Sigmoid colon (tissue), 7 donors: ENCODE measurements at places on chromosomes 5 and 9. TPM values are rescaled to one million over a fixed set of nuclear protein-coding genes. Genes with fewer than 3 reads are reported as not detected.
A peak's percentile ranks its signal among the peaks of the same experiment; 100 is the strongest.

DNA sequence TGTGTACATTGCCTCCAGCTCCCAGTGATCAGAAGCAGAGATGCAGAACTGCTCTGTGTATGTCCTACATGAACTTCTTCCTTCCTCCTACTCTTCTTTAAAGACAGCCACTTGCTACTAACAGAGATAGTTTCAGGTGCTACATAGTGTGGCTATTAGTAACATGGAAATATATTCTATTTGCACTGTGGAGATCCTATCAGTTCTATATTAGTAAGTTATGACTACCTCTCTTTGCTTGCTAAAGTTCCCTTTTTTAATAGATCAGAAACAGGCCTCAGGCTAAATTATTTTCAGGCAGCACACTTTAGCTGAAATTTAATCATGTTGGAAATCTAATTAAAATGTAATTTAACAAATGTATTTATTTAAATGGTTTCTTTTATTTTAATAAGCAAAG lies 64.4 kb upstream of the TNFSF8 start:
- no peak overlapping the region for H3K27ac ChIP-seq
- H3K36me3 ChIP-seq = no peaks in the 10 kb centered on the region
- no peaks in the 10 kb centered on the region for H3K4me1 ChIP-seq
- no peaks in the 10 kb centered on the region for H3K27me3 ChIP-seq

DNA sequence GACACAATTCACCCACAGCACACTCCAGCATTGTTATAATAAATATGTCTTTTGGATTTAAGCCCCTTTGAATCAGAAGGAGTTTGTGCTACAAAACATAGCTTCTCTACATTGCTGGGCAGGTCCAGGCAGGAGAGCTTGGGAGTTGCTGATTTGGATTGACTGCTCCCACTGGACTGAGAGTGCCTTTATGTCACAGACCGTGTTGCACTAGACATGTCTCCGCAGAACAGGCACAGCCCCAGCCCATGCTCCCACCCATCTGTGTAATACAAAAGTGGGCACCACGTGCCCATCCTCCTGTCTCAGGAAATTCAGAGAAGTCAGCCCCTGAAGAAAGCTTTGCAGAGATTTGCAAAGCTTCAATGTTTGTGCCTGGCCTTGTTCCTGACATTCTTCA lies 117.1 kb downstream of the MED10 start:
- H3K36me3 ChIP-seq = no peaks in the 10 kb centered on the region
- no peaks in the 10 kb centered on the region for H3K27me3 ChIP-seq
- H3K4me3 ChIP-seq = no peak overlapping the region
- peaks cover 16% of the 10 kb centered on the region for H3K4me1 ChIP-seq

DNA sequence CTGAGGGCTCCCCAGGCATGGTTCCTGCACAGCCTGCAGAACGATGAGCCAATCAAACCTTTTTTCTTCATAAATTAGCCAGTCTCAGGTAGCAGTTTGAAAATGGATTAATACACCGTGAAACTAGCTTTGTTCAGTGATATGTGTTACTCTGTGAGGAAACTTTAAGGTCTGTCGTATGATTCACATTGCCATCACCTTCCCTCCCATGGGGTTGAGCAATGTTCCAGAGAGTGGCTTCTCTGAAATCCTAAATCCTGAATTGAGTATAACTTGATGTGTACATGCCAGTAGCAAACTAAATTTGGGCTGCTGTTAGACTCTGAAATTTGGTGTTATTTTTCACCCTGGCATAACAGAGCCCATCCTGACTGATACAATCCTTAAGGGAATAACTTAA lies 866.4 kb upstream of the C9orf72 start:
- DNase-seq = no peak
- no peaks in the 10 kb centered on the region for H3K36me3 ChIP-seq
- H3K4me3 ChIP-seq = no peak overlapping the region
- no peaks in the 10 kb centered on the region for H3K4me1 ChIP-seq
- H3K27me3 ChIP-seq = no peaks in the 10 kb centered on the region

DNA sequence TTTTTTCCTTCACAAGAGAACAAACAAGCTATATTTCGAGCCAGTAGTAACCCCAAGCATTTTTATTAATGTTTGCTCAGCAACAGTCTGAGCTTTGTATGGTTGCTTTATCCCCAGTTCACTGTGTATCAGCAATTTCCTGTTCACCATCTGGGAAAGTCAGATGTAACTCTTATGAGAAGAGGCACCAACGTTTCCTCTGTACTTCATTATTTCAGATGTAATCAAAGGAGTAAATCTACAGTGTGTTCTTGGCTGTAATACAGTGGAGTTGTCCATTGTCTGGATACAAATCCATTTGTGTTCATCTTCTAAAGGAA lies 340.2 kb downstream of the ARRDC3 start:
- no peaks in the 10 kb centered on the region for H3K36me3 ChIP-seq
- no peak overlapping the region for H3K27ac ChIP-seq
- no peaks in the 10 kb centered on the region for H3K27me3 ChIP-seq
- no peaks in the 10 kb centered on the region for H3K4me1 ChIP-seq
- no peak overlapping the region for H3K4me3 ChIP-seq

GRCh38 chr5:111116550-111116949 lies 24.4 kb downstream of the WDR36 start:
- DNase-seq = no peak
- no peak overlapping the region for H3K27ac ChIP-seq
- H3K27me3 ChIP-seq = no peaks in the 10 kb centered on the region
- H3K4me3 ChIP-seq = no peak overlapping the region

DNA sequence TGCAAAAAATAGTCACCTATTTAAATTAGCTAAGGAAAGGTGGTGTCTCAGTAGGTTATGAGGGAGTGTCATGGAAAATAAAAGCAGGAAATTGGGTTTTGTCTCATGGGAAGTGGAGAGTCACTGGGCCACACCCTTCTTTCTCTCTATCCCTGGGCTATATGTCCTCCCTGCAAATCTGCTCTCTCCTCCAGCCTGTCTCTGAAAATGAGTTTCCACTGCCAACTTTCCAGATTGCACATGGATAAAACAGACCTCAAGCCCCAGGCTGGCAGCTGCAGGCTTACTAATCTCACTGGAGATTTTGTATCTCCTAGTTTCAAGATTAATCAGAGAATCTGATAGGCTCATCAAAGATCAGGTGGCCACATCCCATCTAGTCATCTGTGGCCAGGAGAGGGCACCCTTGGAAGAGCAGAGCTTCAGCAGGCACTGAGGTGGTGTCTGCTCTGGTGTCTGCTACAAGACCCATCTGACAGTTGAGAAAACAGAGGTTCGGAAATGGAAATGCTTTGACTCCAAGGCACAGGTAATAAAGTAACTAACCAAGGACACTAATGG lies 178.9 kb downstream of the MSX2 start:
- H3K4me1 ChIP-seq = no peaks in the 10 kb centered on the region
- H3K27me3 ChIP-seq = peaks cover 6% of the 10 kb centered on the region
- no peak overlapping the region for H3K4me3 ChIP-seq
- H3K27ac ChIP-seq = no peak overlapping the region
- H3K36me3 ChIP-seq = no peaks in the 10 kb centered on the region
- DNase-seq = no peak

- no peak overlapping the region for H3K27ac ChIP-seq
- no peak overlapping the region for H3K4me3 ChIP-seq
- DNase-seq = no peak
- no peaks in the 10 kb centered on the region for H3K4me1 ChIP-seq
- no peaks in the 10 kb centered on the region for H3K36me3 ChIP-seq
- no peaks in the 10 kb centered on the region for H3K27me3 ChIP-seq
These were observed 202.7 kb downstream of the SEMA6A start for GRCh38 chr5:116371935-116372334.

GRCh38 chr9:134533850-134534588 lies 107.6 kb upstream of the COL5A1 start:
- H3K4me1 ChIP-seq = peaks cover 34% of the 10 kb centered on the region
- peak; percentile 62 for DNase-seq
- H3K36me3 ChIP-seq = no peaks in the 10 kb centered on the region
- no peak overlapping the region for H3K4me3 ChIP-seq

DNA sequence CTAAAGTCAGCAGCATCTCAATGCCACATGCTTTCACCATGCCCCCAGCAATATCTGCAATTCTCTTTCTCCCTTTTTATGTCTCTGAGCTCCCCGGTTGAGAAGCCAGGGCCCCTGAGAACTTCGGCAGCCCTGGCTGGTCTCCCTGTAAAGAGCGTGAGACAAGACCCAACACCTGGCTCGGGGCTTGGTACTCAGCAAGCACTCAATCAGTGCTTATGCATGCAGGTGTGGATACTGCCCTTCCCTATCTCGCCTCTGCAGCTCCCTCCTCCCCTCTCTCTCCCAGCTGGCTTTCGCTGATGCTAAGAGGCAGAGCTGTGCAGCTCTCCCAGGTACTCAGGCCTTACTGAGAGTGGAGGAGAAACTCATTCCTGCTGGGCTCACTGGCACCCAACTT lies 41.7 kb upstream of the AKNA start:
- no peaks in the 10 kb centered on the region for H3K36me3 ChIP-seq
- H3K4me3 ChIP-seq = no peak overlapping the region
- no peaks in the 10 kb centered on the region for H3K4me1 ChIP-seq
- peak; percentile 43 for DNase-seq

DNA sequence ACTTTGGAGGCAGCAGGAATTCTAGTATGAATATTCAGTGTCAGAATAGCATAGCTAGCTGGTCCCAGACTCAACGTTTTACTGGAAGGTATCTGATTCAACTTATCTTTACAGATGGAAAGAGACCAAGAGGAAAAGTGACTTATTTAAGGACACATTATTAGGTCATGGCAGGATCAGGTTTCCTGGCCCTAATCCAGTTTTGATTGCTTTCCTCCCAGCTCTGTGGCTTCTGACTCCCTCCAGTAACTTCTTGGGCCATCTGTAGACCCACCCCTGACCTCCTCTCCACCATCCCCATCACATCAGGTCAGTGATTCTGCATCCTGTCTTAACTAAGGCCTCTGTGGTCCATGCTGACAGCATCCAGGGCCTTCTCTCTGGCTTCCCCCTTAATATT lies 38.4 kb downstream of the SH3TC2 start:
- H3K27me3 ChIP-seq = no peaks in the 10 kb centered on the region
- no peaks in the 10 kb centered on the region for H3K36me3 ChIP-seq
- DNase-seq = no peak

GRCh38 chr5:148248894-148249293 lies 10.6 kb downstream of the MARCOL start:
- no peak overlapping the region for H3K27ac ChIP-seq
- no peaks in the 10 kb centered on the region for H3K4me1 ChIP-seq
- H3K36me3 ChIP-seq = no peaks in the 10 kb centered on the region
- no peak overlapping the region for H3K4me3 ChIP-seq

DNA sequence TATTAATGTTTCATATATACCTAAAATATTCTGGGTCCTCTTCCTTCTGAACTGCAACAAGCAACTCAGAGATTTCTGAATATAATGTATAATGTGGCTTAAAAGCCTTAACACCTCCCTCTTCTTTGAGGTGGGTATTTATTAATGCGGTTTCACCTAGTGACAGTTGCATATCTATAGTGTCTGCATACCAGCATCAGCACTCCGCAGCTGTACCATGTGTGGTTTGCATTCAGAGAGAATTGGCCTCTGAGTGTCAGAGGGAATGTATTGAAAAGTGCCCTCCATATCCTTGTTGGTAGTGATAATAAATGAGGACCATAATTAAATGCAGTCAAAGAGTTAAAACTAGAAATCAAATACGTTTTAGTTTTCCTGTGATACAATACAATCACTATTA lies 256.6 kb upstream of the ARRDC3 start:
- DNase-seq = no peak
- H3K27ac ChIP-seq = no peak overlapping the region
- no peaks in the 10 kb centered on the region for H3K36me3 ChIP-seq
- no peaks in the 10 kb centered on the region for H3K27me3 ChIP-seq
- H3K4me3 ChIP-seq = no peak overlapping the region

GRCh38 chr9:80197661-80198060 lies 625.9 kb downstream of the TLE4 start:
- no peaks in the 10 kb centered on the region for H3K4me1 ChIP-seq
- H3K27me3 ChIP-seq = no peaks in the 10 kb centered on the region
- no peak overlapping the region for H3K4me3 ChIP-seq
- no peaks in the 10 kb centered on the region for H3K36me3 ChIP-seq
- no peak overlapping the region for H3K27ac ChIP-seq
- no peak for DNase-seq

DNA sequence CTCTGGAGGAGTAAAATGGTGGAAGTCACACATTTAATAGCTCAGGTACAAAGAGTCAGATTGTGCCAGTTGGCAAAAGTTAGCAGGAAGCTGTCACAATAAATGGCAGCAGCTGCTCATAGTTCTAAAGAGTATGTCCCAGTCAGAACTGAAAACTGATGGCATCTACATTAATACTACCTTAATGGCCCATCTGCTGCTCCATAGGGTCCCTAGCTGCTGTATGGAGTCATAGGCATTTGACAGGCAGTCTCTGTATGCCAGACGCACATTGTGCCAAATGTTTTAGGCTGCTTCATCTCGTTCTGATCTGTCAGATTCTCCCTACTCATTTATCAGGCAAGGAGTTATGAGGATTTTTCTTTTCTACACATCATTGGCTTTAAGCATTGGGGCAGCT lies 515.8 kb upstream of the ARRDC3 start:
- no peaks in the 10 kb centered on the region for H3K36me3 ChIP-seq
- no peak overlapping the region for H3K27ac ChIP-seq

- no peaks in the 10 kb centered on the region for H3K36me3 ChIP-seq
- H3K27ac ChIP-seq = no peak overlapping the region
- no peak for DNase-seq
- no peaks in the 10 kb centered on the region for H3K4me1 ChIP-seq
- no peak overlapping the region for H3K4me3 ChIP-seq
- H3K27me3 ChIP-seq = no peaks in the 10 kb centered on the region
These were observed 204.7 kb downstream of the TTLL11 start for GRCh38 chr9:121888438-121888775.

PCDHGA6 gene
- 5.4 TPM for total RNA-seq

FAM53C gene
- 26.8 TPM for total RNA-seq

MED10 gene
- 29.2 TPM for total RNA-seq

LRRC19 gene
- total RNA-seq = not detected

HTR4 gene
- 1.7 TPM for total RNA-seq

ARAP3 gene
- 3.3 TPM for total RNA-seq

DMRTA1 gene
- 0.95 TPM for total RNA-seq

NTNG2 gene
- total RNA-seq = 0.28 TPM
